ENCODE measurements at places on chromosomes 1 and 21.

GRCh38 chr1:1167841-1168450 is 5.7 kb upstream of the TTLL10 start:
- DNase-seq = no peak

DNA sequence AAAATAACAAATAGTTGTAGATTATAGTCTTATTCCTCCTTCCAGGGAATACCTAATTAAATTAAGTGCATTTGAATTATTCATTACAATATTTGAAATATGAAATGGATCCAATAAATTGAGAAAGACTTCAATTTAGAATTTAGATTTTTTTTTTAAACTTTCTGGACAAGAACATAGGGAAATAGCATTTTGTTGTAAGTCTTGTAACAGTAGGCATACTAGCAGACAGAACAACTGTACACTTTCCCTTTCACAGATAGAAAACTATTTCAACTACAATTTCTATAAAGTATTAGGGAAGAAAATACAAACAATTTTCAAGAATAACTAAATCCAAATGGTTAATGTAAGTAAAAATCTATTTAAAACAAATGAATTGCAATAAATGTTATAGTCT is 577.5 kb downstream of the USP25 start:
- no peak for DNase-seq

GRCh38 chr1:91827459-91828321 is 58.3 kb downstream of the TGFBR3 start:
- no peak for DNase-seq

GRCh38 chr1:29245876-29246275 is 9.6 kb downstream of the PTPRU start:
- DNase-seq = no peak

DNA sequence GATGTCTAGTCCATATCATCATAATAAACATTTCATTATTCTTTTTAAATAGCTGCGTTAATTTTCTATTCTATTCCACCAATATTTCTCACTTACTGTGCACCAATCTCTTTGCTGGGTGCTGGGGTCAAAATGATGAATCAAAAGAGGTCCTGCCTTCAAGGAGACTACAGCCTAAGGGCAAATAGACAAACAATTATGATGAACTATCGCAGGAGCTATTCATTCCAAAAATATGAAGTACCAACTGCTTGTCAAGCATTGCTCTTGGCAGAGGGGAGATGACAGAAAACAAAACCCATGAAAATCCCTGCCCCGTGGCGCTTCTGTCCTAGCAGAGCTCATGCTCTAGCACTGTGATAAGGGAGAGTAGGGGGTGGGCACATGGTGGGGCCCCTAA is 28.8 kb upstream of the SLC26A9 start:
- no peak for DNase-seq

- no peak for DNase-seq
Measured at GRCh38 chr1:58041621-58042020, 504.9 kb downstream of the OMA1 start.

DNA sequence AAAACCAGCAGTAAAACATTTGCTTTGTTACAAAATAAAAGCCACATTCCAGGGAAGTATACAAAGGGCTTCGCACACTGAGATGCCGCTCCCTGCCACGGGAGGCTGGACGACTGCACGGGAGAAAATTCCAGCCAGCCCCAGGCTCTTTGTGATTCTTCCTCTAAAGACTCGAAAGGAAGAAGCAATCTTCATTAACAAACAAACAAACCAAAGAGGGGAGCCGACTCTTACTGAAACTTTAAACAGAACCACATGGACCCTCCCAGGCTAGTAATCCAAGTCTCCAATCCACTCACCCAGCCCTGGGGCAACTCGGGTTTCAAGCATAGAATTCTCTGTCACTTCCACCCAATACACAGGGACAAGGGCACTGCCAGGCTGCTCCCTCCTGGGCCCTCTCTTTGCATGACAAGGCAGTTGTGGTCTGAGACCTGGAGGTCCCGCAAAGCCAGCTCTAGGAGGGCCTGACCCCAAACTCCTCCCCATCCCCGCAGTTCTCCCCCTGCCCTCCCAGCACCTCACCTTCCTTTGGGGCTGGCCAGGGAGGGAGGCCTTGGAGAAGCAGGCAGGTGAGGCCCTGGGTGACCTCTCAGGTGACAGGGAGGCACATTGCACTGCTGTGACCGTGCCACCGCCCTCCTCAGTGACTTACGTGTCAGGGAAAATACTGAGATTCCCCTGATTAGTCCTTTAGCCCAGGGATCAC is 26.6 kb upstream of the COL18A1 start:
- DNase-seq = no peak

- DNase-seq = peak; percentile 49
Measured at GRCh38 chr1:1208713-1209433, 2.5 kb upstream of the TNFRSF18 start.

GRCh38 chr1:12436345-12436658 is 181.7 kb downstream of the DHRS3 start:
- DNase-seq = no peak

GRCh38 chr1:116308276-116308675 is 64.8 kb upstream of the ATP1A1 start:
- no peak for DNase-seq

- no peak for DNase-seq
Measured at GRCh38 chr1:106924360-106924759, 132.1 kb upstream of the PRMT6 start.

- DNase-seq = no peak
Measured at GRCh38 chr1:24562625-24563024, 6.7 kb downstream of the NCMAP start.

DNA sequence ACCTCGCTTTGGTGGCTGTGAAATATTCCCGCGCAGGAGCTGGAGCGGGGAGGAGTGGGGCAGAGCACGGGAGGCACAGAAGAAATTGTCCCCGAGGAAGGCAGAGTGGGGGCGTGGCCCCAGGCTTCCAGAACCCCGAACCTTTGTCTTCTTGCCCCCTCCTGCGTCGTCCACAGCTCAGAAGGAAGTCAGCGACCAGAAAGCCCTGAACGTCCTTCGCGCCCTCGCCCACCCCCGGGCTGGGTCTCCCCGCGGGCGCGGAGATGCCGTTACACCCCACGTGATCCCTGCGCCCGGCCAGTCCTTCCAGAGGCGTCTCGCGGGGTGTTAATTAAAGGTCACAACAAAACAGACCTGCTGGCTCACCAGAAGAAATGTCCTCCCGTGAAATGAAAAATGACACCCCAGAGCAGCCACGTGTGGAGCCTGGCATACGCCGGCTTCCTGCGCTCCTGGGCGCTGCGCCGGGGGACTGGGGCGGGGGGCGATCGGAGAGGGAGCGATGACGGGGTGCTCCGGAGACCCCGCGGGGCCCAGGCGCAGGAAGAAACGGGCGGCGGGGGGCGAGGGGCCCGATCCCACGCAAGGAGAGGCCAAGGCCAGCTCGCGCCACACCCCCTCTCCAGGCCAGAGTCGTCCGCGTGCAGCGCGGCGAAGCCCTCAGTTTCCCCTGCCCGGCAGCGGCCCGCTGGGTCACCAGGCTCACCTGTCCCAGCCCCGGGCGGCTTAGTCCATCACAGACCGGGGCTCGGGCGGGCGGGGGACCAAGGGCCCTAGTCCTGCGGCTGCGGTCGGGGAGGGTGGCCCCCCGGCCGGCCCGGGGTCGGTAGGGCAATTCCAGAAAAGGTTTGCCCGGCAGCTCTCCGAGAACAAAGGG is 995 bp upstream of the KIF26B start:
- no peak for DNase-seq

GRCh38 chr1:151425103-151425502 is 25.7 kb downstream of the PSMB4 start:
- DNase-seq = no peak

DNA sequence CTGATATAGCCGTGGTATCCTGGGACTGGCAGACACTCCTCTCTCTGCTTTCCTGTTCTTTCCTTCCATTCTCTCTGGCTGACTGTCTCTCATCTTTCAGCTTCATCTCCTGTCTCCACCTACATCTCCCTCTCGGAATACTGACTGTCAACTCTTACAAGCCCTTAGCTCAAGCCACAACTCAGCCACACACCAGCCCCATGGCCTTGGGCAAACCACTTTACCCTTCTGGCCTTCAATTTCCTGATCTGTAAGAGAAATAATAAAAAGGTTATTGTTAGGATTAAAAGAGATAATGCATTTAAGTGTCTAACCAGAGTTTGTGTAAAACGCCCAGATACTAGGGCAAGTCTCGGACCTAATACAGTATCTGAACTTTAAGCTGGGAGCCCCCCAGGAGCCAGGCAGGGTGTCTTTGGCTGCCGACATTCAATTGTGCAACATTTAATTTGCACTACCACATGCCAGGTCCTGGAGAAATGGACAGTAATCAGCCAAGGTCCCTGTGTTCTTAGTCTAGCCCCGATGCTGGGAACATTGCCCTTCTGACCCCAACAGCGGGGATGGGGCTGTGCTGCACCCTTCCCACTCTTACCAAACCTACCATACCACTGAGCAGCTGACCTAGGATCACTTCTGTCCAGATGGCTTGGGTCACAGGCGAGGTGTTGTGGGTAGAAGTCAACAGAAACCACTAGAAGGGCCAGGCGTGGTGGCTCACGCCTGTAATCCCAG is 5.1 kb downstream of the ECHDC2 start:
- no peak for DNase-seq

DNA sequence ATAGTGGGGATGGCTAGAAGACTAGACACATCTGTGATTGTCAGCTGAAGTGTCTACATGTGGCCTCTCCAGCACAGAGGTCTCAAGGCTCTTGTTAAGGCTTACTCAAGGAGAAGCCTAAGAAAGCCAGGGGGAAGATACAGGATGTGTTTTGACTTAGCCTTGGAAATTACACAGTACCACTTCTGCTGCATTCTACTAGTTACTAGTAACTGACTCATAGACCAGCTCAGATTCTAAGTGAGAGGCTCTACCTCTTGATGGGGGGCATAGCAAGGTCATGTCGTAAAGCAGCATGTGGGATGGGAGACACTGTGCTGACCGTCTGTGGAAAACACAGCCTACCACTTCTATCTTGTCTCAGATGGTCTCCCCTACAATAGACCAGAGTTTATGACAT is 99.5 kb downstream of the UBE2U start:
- DNase-seq = no peak

DNA sequence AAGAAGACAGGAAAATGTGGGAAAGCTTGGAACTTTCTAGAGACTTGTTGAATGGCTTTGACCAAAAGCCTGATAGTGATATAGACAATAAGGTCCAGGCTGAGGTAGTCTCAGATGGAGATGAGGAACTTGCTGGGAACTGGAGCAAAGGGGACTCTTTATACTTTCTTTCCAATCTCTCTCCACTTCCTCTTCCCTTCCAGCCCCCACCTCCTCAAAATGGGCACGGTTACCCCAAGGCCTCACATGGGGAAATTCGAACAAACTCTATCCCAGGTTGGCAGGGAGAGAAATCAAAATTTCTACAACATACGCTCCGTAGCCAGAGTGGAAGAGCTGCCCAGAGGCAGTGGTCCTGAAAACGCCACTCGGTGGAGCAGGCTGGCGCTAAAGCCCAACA is 15.2 kb downstream of the PPT1 start:
- DNase-seq = no peak

GRCh38 chr1:169999761-170000160 is 74.7 kb downstream of the KIFAP3 start:
- no peak for DNase-seq

- no peak for DNase-seq
Measured at GRCh38 chr1:203306089-203306964, 1.0 kb downstream of the BTG2 start.

DNA sequence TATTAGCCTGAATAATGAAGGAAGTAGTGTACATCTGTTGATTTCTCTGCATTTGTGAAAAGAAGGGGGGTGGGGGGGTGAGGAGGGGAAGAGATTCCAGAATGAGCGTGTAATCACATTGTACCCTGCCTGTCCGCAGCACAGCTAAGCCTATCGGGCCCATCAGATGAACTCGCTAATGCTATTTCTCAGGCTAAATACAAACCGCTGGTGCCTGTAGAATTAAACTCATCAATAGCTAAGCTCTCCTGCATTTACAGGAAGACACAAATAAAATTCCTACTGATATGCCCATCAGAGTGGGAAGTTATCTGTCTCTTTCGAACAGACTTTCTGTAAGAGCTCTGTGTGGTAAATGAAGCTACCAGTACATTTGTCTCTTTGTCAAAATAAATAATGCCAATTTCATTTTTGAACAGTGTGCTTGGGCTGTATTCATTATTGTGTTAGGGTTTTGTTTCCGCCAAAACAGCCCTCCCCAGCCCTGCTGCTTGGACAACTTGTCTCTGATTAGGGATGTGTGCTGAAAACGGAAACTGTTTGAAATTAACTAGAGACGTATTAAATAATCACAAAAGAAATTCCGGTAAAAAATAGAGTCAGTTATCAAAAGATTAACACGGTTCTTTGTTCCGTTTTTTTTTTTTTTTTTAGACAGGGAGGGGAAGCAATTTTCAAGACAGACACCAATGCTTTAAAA is 305.4 kb downstream of the TTLL7 start:
- DNase-seq = no peak

DNA sequence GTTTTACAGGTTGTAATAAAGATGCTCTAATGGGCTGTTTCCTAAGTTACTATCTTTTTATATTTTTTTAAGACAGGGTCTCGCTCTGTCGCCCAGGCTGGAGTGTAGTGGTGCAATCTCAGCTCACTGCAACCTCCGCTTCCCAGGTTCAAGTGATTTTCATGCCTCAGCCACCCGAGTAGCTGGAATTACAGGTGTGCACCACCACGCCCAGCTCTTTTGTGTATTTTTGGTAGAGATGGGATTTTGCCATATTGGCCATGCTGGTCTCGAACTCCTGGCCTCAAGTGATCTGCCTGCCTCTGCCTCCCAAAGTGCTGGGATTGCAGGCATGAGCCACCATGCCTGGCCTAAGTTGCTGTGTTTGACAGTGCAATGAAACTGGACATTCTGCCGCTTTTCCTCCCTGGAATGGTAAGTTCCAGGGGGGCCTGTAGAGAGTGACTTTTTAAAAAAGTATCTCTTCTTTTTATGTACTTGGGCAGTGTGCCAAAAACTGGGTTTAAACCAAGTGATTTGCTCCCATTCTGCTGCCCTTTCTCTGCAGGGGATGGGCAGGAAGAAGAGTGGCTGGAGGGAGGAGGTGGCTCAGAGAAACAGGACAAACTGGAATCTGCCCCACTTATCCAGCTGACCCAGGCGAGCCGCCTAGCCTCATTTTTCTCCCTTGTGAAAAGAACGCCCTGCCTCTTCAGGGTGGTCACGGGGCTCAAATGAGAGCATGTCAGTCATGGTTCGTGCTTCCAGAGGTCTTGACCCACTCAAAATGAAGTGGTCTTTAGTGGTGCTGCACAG is 2.3 kb downstream of the SLC37A1 start:
- DNase-seq = no peak

- DNase-seq = peak; percentile 25
Measured at GRCh38 chr1:210292231-210292871, 36.4 kb upstream of the HHAT start.

DNA sequence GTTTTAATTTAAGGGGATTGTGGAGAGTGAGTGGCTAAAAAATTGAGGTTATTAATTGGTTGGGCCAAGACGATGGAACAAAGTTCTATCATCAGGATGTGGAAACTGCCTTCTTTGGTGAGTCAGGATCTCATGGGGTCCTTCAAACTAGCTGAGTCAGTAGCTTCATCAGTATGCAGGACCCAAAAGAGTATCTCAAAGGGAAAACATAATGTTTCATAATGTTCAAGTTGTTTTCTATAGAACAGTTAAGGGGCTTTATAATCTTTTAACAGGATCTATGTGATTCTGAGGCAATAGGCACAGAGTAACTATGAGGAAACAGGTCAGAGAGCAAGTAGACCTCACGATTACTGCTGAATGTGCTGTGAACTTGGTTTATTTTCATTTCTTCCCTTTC is 3.2 kb upstream of the OLFML2B start:
- no peak for DNase-seq

Measured in stimulated activated CD8-positive, alpha-beta memory T cell treated with anti-CD3 and anti-CD28 coated beads, Interleukin-15, amount 100 ng/mL, for 48 hours (primary cell).